Posterior vena cava (tissue), 2 donors: ENCODE measurements at places on chromosomes 7 and 10. TPM values are rescaled to one million over a fixed set of nuclear protein-coding genes. Genes with fewer than 3 reads are reported as not detected.
A peak's percentile ranks its signal among the peaks of the same experiment; 100 is the strongest.

- peak; percentile 93 for DNase-seq
Observed at GRCh38 chr7:1512781-1513656, 8.8 kb upstream of the INTS1 start.

DNA sequence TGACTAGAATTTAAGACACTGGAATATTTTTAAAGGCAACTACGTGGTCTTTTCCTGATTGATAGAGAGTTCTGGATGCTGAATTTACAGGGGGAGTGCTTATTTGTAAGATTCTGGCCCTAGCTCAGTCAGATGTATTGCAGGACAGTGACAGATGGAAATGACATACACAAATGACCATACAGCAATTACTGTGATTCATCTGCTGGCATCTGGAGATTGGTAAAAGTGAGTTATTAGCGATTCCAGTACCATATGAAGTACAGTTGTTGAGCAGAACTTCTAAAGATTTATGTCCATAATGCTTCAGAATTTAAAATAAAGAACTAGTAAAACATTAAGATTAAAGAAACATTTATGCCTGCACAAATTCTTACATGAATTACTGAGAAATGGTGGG lies 243.2 kb downstream of the CRPPA start:
- no peak for DNase-seq

DNA sequence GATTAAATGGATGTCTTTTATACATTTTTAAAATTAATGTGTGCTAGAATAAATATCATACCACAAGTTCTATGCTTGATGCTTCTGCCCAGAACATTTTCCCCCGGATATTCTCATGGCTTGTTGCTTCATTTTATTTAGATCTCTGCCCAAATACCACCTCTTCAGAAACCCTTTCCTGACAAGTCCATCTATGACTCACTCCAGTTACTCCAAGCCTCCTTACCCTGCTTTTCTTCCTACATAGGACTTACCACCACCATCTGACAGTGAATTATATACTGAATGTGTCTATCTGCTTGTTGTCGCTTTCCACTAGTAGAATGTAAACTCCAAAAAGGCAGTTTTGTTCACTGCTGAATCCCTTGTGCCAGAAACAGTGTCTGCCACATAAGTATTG lies 19.1 kb upstream of the ERVW-1 start:
- DNase-seq, result no peak

DNA sequence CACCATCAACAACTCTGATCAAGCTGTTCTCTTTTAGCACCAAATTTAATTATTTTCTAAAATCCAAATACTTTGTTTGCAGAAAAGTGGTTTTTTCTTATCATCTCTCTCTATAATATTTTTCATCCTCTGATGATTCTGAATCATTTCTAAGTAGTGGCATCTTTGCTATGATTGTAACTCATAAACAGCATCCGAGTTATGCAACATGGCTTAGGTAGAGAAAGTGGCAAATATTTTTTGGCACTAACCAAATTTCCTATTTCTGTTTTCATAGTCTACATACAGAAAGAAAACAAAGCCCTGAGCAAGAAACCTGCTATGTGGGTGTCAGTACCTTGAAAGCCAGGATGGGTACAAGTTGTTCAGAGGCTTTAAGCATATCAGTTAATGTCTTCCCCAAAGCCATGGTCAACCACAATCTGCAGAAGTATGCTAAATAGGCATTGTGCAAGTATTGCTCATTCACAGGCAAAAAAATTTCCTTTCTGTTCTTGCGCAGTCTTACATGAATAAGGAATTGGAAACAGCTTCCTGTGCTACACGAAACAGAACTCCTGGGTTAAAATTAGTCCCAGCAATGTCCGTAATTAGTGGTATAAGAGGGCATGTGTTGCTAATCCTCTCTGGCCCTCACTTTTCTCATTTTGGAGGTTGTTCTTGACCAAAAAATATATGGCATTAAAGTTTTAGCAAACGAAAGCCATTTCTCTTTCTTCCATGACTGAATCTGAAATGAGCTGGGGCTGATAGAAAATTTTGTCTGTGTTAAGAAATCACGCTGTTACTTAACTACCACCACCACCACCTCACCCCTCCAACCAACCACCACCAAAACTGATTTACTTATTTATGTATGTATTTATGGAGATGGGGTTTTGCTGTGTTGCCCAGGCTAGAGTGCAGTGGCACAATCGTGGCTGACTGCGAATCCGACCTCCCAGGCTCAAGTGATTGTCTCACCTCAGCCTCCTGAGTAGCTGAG lies 325.6 kb upstream of the MAGI2 start:
- no peak for DNase-seq

DNA sequence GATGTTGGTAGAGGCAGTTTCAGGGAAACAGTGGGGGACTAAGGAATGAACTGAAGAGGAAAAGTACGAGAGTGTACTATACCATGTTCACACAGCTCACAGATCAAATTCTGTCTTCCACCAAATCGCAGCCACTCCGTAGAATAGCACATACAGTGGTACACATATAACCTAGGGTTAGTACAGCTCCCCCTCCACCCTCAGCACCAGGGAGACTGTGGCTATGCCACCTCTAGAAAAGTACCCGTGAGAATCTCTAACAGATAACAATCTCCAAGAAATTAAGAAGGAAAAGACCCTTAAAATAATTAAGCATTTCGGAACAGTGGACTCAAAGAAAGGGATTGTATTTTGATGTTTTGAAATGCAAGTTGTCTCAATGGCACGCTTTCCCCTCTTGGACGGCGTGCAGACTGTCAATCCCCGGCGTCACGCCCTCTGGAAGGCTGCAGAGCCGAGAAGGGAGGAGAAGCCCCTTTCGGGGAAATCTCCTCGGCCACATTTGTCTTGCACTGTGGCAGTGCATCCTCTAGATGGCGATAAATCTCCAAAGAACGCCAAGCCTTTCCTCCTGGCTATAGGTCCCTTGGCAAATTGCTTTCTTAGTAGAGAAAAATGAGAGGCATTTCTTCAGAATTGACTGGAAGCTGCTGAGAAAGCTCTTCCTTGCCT lies 345.0 kb downstream of the REEP3 start:
- DNase-seq, result no peak

GRCh38 chr10:103643381-103643780 lies 149.9 kb downstream of the NEURL1 start:
- DNase-seq, result no peak

GRCh38 chr10:91901784-91902677 lies 7.3 kb downstream of the FGFBP3 start:
- DNase-seq, result no peak

DNA sequence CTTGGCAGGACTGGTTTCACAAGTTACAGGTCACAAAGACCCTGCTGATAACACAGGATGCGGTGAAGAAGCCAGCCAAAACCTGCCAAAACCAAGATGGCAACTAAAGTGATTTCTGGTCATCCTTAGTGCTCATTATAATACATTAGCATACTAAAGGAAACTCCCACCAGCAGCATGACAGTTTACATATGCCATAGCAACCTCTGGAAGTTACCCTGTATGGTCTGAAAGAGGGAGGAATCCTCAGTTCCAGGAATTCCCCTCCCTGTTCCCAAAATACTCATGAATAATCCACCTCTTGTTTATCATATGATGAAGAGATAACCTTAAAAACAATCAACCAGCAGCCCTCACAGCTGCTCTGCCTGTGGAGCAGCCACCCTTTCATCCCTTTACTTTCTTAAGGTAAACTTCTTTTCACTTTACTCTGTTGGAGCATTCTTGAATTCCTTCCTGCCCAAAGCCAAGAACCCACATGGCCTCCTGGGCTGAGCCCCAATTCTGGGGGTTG lies 21.9 kb downstream of the DPY19L1 start:
- no peak for DNase-seq

GRCh38 chr7:91459539-91459938 lies 195.3 kb downstream of the FZD1 start:
- DNase-seq, result no peak

DNA sequence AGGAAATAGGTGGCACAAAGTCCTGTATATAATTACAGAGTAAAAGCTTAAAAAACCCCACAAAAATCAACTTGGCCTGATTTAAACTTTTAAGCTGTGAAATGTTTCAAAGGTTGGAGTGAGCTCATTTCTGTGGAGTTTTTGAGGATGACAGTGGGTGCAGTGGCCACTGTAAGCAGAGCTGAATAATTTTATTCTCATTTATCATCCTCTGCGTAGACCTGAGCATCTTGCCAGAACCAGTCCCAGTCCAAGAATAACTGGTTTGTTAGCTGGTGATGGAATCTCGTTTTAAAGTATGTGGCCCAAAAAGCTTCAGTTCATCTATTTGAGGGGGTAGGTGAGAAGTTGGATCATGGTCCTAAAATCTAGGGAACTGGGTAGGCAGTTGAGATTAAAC lies 4.4 kb downstream of the BMPER start:
- no peak for DNase-seq

GRCh38 chr10:85231534-85232270 lies 903.3 kb downstream of the CCSER2 start:
- DNase-seq, result no peak

GRCh38 chr7:47591655-47592572 lies 10.0 kb upstream of the TNS3 start:
- DNase-seq, result no peak

GRCh38 chr7:8528311-8528710 lies 94.9 kb downstream of the NXPH1 start:
- no peak for DNase-seq

- DNase-seq, result peak; percentile 64
Observed at GRCh38 chr7:119270045-119270464, 1002.9 kb upstream of the KCND2 start.

- DNase-seq, result no peak
Observed at GRCh38 chr7:85776691-85777345, 590.0 kb upstream of the SEMA3D start.

DNA sequence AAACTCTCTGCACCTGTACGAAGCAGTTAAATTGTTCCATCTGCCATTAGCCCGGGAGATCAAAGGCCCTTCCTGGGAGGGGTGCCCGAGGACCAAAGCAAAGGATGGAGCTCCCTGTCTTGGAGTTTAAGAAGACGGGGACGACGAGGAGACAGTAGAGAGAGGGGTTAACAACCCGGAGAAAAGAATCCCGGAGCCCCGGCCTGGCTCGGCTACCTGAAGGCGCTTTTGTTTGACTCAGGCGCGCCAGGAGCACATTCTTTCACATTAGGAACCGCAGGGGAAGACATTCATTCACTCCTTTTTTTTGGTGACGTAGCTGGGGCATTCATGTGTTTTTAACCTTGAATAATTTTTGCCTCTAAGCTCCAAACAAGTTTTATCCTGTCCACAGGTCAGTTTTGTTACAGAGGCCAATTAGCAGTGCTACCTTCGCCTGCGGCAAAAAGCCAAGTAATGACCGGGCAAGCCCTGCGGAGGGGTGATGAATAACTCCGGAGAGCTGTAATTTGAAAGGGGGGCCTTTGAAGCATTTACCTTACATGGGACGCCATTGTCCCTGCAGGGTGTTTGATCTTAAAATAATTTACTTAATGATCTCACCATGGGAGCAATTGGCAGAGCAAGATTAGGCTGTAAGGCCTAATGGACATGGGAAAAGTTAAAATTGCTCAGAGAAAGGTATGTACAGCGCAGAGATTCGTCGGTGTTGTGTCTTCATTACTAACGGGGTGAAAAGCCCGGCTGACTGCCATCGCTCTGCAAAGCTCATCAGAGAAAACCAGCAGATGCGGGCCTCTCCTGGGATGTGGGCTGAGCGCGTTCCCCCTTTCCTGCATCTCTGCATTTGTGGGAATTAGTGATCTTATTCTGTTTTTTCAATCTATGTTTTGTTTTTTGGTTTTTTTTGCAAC lies 258.0 kb upstream of the SP4 start:
- DNase-seq, result no peak

CCDC7 gene
- 46.4 TPM for total RNA-seq

PAPOLB gene
- 0.19 TPM for total RNA-seq

OPALIN gene
- not detected for total RNA-seq

SNX8 gene
- 34.2 TPM for total RNA-seq

NME8 gene
- total RNA-seq, result 0.19 TPM
